ENCODE measurements at places on chromosomes 4 and X.

GRCh38 chrX:149124526-149125108 is 380.5 kb downstream of the IDS start:
- DNase-seq = no peak

DNA sequence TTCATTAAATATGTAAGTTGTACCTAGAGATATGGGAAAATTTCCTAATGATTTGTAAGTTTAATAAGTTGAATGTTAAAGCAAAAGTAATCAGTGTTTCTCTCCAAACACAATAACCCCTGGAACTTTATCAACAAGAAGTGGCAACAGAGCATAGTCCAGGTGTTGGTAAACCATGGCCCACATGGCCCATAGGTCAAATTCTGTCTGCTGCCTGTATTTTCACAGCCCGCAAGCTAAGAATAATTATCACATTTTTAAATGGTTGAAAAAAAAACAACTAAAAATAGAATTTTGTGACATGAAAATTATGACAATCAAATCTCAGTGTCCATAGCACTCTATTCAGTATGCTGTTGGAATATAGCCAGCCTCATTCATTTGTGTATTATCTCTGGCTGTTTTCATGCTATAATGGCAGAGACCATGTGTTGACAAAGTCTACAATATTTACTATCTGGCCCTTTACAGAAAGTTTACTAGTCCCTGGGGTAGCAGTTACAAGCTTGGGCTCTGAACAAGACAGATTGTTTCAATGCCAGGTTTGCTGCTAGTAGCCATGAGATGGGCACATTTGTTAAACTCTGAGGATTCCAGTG is 395.8 kb downstream of the GASK1B start:
- DNase-seq = no peak

DNA sequence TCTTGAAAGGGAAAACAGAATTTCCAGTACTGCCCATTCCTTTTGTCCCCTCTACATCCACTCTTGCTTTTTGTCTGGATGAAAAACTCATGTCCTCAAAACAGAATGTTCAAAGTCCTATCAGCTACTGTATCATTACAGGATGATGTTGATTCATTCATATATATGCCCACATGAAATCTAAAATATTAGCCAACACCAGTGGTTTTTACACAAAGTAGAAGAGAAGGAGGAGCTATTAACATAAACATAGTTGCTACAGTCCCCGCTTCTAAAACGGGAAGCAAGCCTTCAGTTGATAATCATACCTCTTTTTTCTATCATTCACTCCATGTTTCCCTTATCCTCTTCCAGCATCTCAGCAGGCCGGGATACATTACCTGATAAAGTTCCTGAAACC is 7.7 kb upstream of the THOC2 start:
- DNase-seq = peak; percentile 32

- no peak for DNase-seq
Observed at GRCh38 chrX:12170755-12171154, 32.5 kb downstream of the FRMPD4 start.

DNA sequence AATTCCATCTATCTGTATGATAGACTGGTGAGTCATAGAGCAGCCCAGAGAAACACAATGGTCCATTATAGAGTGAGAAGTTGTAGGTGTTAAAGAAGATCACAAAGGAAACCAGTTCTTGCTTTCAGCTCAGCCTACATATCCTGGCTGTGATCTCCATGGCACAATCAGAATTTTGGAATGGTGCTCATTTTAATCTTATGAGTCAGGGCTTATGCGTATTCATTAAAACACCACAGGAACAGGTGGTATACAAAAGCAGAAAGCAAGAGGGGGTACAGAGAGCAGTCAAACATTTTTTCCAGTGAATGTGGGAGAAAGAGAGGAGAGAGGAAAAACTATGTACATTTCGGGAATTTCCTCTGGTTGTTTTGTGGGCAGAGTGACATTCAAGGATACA is 126.9 kb downstream of the MFAP3L start:
- no peak for DNase-seq

DNA sequence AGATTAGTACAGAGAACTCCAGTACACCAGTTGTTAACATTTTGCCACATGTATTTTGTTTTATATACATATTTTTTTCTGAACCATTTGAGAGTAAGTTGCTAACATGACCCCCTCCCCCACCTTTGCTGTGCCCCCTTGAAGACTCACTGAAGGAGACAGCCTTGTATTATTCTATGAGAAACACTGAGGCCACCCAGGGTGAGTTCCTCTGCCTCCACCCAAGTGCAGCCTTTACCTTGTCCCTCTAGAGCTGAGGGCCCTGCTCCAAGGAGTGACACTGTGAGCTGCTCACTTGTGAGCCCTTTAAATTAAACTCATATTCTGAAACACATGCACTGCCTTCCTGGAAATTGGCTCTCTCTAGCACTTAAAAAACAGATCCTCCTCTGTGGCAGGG is 21.1 kb downstream of the KIT start:
- no peak for DNase-seq

DNA sequence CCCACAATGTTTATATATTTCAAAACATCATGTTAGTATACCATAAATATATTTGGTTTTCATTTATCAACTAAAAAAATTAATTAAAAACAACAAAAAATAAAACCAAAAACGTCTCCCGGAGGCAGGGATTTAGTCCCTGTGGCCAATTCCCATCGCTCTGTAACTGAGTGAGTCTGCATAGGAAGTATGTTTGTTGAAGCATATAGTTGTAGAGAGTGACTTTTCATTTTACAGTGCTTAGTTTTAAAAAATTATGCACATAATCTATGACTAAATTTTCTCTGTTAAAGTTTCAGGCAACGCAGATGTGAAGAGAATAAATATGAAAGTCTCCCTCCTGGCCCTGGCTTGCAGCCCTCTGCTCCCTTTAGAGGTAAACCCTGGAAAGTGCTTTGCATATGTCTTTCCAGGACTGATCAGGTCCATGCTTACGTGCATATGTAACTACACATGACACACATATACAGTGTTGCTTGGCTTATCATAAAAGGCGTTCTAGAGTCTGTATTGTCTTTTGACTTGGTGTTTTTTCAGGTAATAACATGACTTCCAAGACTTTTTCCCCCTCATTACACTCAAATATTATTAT is 63.4 kb upstream of the SORBS2 start:
- DNase-seq = no peak

DNA sequence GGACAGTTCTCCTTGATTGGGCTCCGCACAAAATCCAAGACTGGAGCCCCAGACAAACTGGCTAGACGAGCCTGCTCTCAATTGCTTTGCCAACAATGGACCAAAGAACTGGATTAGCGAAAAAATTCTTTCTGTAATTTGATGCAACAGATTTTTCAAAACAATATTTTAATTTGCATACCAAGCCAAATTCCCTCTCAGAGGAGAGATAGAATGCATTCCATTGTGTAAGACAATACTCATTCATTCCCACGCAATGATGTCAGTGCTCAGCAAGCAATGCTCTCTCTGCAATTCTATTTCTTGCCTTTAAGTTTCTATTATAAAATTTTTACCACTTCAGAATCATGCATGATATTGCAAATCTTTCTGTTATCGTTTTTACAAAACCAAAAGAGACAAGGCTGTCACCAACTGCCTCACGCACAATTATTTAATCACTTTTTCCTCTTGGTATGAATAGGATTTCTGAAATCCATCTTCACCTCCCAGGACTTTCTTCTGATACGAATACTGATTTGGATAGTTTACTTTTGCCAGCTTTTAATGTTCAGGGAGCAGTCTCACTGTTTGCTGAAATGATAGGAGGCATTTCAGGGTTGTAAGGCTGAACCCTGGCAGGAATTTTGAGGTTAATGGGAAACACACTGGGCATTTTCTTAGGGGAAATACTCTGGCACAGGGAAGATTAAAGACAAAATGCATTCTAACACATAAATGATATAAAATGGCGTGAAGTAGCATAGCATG is 46.1 kb upstream of the HCCS start:
- no peak for DNase-seq

GRCh38 chrX:52574416-52575275 is 57.8 kb upstream of the XAGE1B start:
- DNase-seq = peak; percentile 7

- no peak for DNase-seq
Observed at GRCh38 chr4:25614807-25615206, 40.8 kb upstream of the SLC34A2 start.

GRCh38 chr4:40923316-40924095 is 173.8 kb downstream of the NSUN7 start:
- no peak for DNase-seq

GRCh38 chr4:145679520-145679919 is 426 bp upstream of the C4orf51 start:
- no peak for DNase-seq

GRCh38 chrX:154727418-154727817 is 23.5 kb downstream of the GAB3 start:
- no peak for DNase-seq

GRCh38 chr4:10552591-10553280 is 95.5 kb upstream of the ZNF518B start:
- DNase-seq = no peak

- DNase-seq = no peak
Observed at GRCh38 chr4:39814403-39815185, 116.7 kb downstream of the UBE2K start.

GRCh38 chr4:53141308-53141707 is 224.6 kb downstream of the SCFD2 start:
- no peak for DNase-seq

GRCh38 chrX:115525486-115525885 is 35.5 kb upstream of the PLS3 start:
- DNase-seq = no peak

DNA sequence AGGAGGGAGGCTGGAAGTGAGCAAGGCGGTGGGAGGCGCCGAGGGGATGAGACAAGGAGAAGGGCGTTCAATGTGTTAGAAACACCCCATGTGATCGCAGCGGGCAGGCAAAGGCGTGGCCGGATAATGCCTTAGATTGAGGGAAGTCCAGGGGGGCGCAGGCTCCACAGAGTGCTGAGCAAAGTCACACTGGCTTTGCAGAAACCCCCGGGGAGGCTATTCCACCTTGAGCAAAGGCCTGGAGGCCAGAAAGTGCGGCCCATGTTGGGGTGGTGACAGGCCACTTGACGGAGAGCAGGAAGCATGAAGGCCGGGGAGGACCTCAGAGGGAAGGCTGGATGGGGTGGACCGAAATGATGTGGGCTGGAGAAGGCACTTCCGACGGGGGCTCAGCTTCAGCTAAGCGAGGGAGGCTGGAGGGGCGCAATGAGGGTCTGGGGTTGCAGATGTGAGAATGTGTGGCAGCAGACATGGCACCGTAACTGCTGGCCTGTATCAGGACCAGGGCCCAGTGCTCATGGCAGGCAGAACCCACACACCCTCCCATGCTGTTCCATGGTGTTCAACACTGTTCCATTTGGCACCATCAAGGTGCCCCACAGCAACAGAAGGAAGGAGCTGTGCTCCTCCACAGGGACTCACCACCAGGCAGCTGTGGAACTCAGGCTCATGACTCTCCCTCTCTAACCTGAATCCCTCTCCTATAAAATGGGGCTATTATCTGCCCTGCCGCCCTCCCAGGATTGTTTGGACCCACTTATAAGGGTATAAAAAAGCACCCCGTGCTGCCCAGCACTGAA is 50.3 kb downstream of the HMX1 start:
- no peak for DNase-seq
